ENCODE measurements at places on chromosomes 5 and 9. TPM values are rescaled to one million over a fixed set of nuclear protein-coding genes. Genes with fewer than 3 reads are reported as not detected.

Gene RAB3C
- not detected for total RNA-seq

Gene CTXN3
- total RNA-seq: not detected

Gene KIF4B
- total RNA-seq: 0.09 TPM

Gene MLANA
- not detected for total RNA-seq

Gene HMCN2
- not detected for total RNA-seq

Gene PCA3
- total RNA-seq: not detected

Gene SPATA31E1
- not detected for total RNA-seq

Gene ZNF366
- not detected for total RNA-seq

Gene ZMYND19
- 34.0 TPM for total RNA-seq

Gene BNC2
- not detected for total RNA-seq

Gene WDR38
- total RNA-seq: not detected

Gene TAF11L5
- total RNA-seq: not detected

Gene NSD1
- total RNA-seq: 94.6 TPM

- no peaks in the 10 kb centered on the region for H3K27me3 ChIP-seq
- H3K27ac ChIP-seq: no peak overlapping the region
- H3K4me1 ChIP-seq: peaks cover 2% of the 10 kb centered on the region
- no peak for DNase-seq
- H3K36me3 ChIP-seq: no peaks in the 10 kb centered on the region
These were observed 664.8 kb upstream of the ZNF608 start for GRCh38 chr5:125411071-125411743.

DNA sequence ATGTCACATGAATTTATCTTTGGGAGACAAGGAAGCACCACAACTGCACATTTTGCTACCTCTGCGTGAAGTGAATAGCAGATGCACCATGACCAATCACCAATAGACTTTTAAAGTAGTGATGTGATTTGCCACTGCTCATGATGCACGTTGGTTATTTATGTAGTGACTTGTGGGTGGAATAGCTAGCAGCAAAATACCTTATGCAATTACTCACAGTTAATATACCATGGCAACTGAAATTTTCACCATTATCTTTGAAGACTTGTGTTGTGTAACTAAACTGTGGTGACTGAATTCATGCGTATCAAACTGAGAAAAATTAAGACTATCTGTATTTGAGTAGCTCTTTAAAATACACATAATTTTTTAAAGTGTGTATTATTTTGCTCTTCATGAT is 46.2 kb upstream of the TUSC1 start:
- H3K4me1 ChIP-seq: no peaks in the 10 kb centered on the region
- DNase-seq: no peak
- no peak overlapping the region for H3K27ac ChIP-seq
- H3K27me3 ChIP-seq: no peaks in the 10 kb centered on the region

GRCh38 chr9:81716409-81716808 is 27.1 kb upstream of the TLE1 start:
- no peaks in the 10 kb centered on the region for H3K27me3 ChIP-seq
- no peaks in the 10 kb centered on the region for H3K4me1 ChIP-seq
- no peak overlapping the region for H3K4me3 ChIP-seq
- no peak for DNase-seq

- H3K27me3 ChIP-seq: peaks cover 10% of the 10 kb centered on the region
- H3K4me1 ChIP-seq: no peaks in the 10 kb centered on the region
- H3K4me3 ChIP-seq: no peak overlapping the region
- H3K36me3 ChIP-seq: no peaks in the 10 kb centered on the region
- no peak overlapping the region for H3K27ac ChIP-seq
- DNase-seq: no peak
These were observed 170.5 kb downstream of the COL23A1 start for GRCh38 chr5:178419651-178420050.

DNA sequence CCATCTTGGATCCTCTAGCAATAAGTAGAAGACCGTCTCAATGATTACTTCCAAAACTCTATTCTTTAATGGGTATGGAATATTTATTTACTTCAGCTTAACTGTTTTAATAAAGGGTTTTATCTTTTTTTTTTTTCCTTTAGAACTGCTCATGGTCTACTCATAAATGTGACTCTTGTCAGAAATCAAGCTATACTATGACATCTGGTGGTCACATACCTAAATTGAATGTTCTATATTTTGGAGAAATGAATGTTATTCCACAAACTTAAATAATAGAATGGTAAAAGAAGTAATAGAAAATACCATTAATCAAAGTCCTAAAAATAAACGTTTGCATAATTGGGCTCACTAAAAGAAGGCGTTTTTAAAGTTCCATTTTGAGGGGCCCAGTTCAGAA is 131.2 kb upstream of the PLCXD3 start:
- DNase-seq: no peak
- peaks cover 2% of the 10 kb centered on the region for H3K27me3 ChIP-seq
- H3K36me3 ChIP-seq: no peaks in the 10 kb centered on the region
- no peak overlapping the region for H3K27ac ChIP-seq
- no peak overlapping the region for H3K4me3 ChIP-seq

DNA sequence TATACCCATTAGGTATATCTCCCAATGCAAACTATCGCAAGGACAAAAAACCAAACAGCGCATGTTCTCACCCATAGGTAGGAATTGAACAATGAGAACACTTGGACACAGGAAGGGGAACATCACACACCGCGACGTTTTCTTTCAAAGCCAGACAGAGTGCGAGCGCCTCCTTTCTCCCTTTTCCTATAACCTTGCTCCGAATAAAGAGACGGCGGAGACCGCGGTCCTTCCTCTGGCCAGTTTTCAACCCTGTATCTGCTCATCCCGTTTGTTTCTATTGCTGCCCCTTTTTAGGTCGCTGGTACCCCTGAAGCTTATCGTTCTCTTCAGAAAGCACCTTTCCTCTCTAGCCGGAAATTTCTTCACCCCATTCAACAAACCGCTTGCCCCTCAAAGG is 1.3 kb downstream of the LVRN start:
- DNase-seq: no peak
- no peak overlapping the region for H3K27ac ChIP-seq
- no peak overlapping the region for H3K4me3 ChIP-seq
- H3K27me3 ChIP-seq: peaks cover 84% of the 10 kb centered on the region

DNA sequence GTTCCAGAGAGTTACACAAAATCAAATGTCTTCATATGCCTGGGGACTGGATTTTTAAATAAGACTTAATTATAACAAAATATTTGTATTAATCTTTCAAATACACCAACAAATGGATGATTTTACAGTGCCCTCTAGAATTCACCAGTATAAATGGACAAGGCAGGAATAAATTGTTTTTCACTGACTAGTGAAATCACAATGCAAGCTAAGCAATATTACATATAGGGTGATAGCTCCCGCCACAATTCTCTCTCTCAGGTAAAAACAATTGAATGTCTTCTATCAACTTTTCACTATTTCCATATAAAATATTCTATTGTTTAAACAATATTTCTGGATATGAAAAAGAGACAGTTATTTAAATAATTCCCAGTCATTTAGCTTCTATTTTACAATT is 8.0 kb upstream of the CCDC112 start:
- H3K4me3 ChIP-seq: no peak overlapping the region
- H3K27me3 ChIP-seq: peaks cover 32% of the 10 kb centered on the region
- peaks cover 4% of the 10 kb centered on the region for H3K4me1 ChIP-seq
- H3K27ac ChIP-seq: no peak overlapping the region
- no peaks in the 10 kb centered on the region for H3K36me3 ChIP-seq
- no peak for DNase-seq

GRCh38 chr5:95892784-95893354 is 68.8 kb downstream of the ELL2 start:
- no peak overlapping the region for H3K4me3 ChIP-seq
- H3K27ac ChIP-seq: no peak overlapping the region
- DNase-seq: peak; percentile 60

- peak overlapping the region; percentile 65 for H3K4me3 ChIP-seq
- peaks cover 60% of the 10 kb centered on the region for H3K4me1 ChIP-seq
- H3K36me3 ChIP-seq: peaks cover 40% of the 10 kb centered on the region
- peak overlapping the region; percentile 94 for H3K27ac ChIP-seq
- no peaks in the 10 kb centered on the region for H3K27me3 ChIP-seq
These were observed 4.5 kb downstream of the UBE2D2 start for GRCh38 chr5:139565411-139566305.

DNA sequence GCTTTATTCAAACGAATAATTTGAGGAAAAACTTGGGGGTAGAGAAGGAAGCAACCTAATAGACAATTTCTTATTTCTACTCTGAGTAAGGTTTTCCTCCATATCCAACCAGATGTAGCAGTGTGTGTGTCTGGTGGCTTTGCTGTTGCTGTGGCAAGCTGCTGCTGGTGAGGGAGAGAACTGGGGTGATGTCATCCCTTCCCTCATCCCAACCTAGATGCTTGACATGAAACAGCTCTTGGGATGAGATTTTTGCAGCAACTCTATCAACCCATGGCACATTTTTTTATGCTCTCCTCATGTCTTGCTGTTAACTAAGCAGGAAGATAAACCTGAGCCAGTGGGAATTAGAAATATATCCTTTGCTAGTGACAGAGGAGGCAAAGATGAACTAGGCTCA is 135.8 kb downstream of the PCSK1 start:
- H3K4me3 ChIP-seq: no peak overlapping the region
- no peaks in the 10 kb centered on the region for H3K27me3 ChIP-seq
- DNase-seq: no peak
- peaks cover 8% of the 10 kb centered on the region for H3K4me1 ChIP-seq
- H3K36me3 ChIP-seq: peaks cover 4% of the 10 kb centered on the region

DNA sequence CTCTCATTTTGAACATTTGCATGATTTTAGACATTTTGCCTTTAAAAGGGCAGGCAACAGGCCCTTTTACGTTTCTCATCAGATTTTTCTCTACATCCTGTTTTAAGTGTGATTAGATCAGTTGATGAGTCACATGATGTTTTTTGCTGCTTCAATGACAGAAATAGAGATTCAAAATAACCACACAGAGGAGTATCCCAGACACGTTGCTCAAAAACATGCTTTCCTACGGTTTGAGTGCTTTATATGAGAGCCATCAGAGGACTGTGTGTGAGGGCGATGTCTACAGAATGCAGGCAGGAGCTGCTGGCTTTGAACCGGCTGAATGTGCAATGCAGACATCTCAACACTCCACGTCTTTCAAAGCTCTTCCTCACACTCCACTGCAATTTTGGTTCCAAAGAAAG is 42.1 kb downstream of the OTULIN start:
- H3K27me3 ChIP-seq: no peaks in the 10 kb centered on the region
- peaks cover 75% of the 10 kb centered on the region for H3K36me3 ChIP-seq
- peak; percentile 59 for DNase-seq
- peak overlapping the region; percentile 96 for H3K27ac ChIP-seq
- peak overlapping the region; percentile 61 for H3K4me3 ChIP-seq

- no peaks in the 10 kb centered on the region for H3K36me3 ChIP-seq
- no peak overlapping the region for H3K27ac ChIP-seq
- no peak for DNase-seq
- H3K4me3 ChIP-seq: no peak overlapping the region
- H3K27me3 ChIP-seq: peaks cover 25% of the 10 kb centered on the region
- no peaks in the 10 kb centered on the region for H3K4me1 ChIP-seq
These were observed 511.1 kb downstream of the DIRAS2 start for GRCh38 chr9:90131568-90131967.

GRCh38 chr9:86238861-86239770 is 20.3 kb downstream of the C9orf153 start:
- H3K36me3 ChIP-seq: no peaks in the 10 kb centered on the region
- H3K4me1 ChIP-seq: peaks cover 4% of the 10 kb centered on the region
- DNase-seq: no peak
- H3K27me3 ChIP-seq: peaks cover 7% of the 10 kb centered on the region
- H3K27ac ChIP-seq: no peak overlapping the region

- no peaks in the 10 kb centered on the region for H3K27me3 ChIP-seq
- no peaks in the 10 kb centered on the region for H3K4me1 ChIP-seq
- no peak overlapping the region for H3K4me3 ChIP-seq
- H3K36me3 ChIP-seq: peaks cover 29% of the 10 kb centered on the region
- no peak for DNase-seq
- no peak overlapping the region for H3K27ac ChIP-seq
These were observed 41.5 kb downstream of the HACD4 start for GRCh38 chr9:20989923-20990341.

- H3K4me3 ChIP-seq: no peak overlapping the region
- no peak overlapping the region for H3K27ac ChIP-seq
- peaks cover 2% of the 10 kb centered on the region for H3K4me1 ChIP-seq
- no peak for DNase-seq
- H3K36me3 ChIP-seq: no peaks in the 10 kb centered on the region
These were observed 168.1 kb upstream of the MAP3K1 start for GRCh38 chr5:56647099-56647850.

GRCh38 chr5:81234801-81235200 is 1.7 kb downstream of the CKMT2 start:
- no peaks in the 10 kb centered on the region for H3K36me3 ChIP-seq
- DNase-seq: no peak
- H3K4me3 ChIP-seq: no peak overlapping the region
- H3K27me3 ChIP-seq: no peaks in the 10 kb centered on the region
- no peak overlapping the region for H3K27ac ChIP-seq

DNA sequence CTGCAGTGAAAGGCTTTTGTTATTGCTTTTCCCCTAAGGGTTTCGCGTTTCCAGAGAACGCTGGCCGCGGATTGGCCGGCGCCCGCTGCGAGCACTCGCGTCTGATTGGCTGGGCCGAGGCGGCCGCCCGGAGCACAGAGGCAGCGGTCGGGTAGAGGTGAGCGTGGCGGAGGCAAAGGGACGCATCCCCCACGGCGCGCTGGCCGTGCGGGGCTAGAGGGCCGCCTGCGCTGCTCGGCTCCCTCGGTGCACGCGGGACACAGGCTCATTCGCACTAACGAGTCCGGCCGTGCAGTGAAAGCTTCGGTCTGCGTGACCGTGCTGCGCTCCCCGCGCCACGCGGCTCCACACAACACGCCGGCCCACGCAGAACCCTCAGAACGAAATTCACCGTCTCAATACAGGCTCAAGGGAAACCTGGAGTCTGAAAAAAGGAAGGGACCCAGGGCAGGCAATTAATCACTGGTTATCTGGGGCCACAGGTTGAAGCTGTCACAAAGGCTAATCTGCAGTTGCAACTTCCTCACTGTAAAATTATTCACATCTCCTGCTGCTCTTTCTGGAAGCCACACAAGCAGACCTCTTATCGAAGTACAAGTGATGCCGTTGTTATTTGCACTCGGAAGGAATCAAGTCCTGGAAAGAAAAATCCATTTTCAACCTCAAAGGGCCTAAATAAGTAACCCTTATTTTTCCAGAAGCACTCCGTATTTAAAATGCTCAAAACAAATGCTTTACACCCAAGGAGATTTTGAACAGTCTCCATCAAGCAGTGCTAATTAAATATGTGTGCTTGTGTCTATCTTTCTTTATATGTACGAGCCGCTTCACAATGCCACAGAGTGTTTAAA is 94.6 kb downstream of the ZNF608 start:
- H3K27ac ChIP-seq: no peak overlapping the region
- H3K36me3 ChIP-seq: peaks cover 5% of the 10 kb centered on the region
- peaks cover 49% of the 10 kb centered on the region for H3K27me3 ChIP-seq
- DNase-seq: no peak
- H3K4me1 ChIP-seq: peaks cover 22% of the 10 kb centered on the region

GRCh38 chr9:129769669-129770068 is 16.8 kb upstream of the PTGES start:
- DNase-seq: no peak
- H3K4me3 ChIP-seq: no peak overlapping the region
- H3K36me3 ChIP-seq: no peaks in the 10 kb centered on the region
- no peak overlapping the region for H3K27ac ChIP-seq
- peaks cover 4% of the 10 kb centered on the region for H3K4me1 ChIP-seq
- peaks cover 19% of the 10 kb centered on the region for H3K27me3 ChIP-seq
